Smooth muscle cell of trachea (primary cell): ENCODE measurements at places on chromosomes 2 and 18. TPM values are rescaled to one million over a fixed set of nuclear protein-coding genes. Genes with fewer than 3 reads are reported as not detected.

Gene IL18R1
- total RNA-seq: 0.44 and 0.66 TPM in 2 replicates

Gene OTX1
- 0.29 and 0.33 TPM in 2 replicates for total RNA-seq

Gene SMAD2
- 63.8 and 78.4 TPM in 2 replicates for total RNA-seq

Gene CD8B
- not detected in 2 replicates for total RNA-seq

Gene RGPD4
- total RNA-seq: not detected in 2 replicates

Gene ASXL3
- total RNA-seq: 0.66 and 3.2 TPM in 2 replicates
